ENCODE measurements at places on chromosomes 13 and 19.

DNA sequence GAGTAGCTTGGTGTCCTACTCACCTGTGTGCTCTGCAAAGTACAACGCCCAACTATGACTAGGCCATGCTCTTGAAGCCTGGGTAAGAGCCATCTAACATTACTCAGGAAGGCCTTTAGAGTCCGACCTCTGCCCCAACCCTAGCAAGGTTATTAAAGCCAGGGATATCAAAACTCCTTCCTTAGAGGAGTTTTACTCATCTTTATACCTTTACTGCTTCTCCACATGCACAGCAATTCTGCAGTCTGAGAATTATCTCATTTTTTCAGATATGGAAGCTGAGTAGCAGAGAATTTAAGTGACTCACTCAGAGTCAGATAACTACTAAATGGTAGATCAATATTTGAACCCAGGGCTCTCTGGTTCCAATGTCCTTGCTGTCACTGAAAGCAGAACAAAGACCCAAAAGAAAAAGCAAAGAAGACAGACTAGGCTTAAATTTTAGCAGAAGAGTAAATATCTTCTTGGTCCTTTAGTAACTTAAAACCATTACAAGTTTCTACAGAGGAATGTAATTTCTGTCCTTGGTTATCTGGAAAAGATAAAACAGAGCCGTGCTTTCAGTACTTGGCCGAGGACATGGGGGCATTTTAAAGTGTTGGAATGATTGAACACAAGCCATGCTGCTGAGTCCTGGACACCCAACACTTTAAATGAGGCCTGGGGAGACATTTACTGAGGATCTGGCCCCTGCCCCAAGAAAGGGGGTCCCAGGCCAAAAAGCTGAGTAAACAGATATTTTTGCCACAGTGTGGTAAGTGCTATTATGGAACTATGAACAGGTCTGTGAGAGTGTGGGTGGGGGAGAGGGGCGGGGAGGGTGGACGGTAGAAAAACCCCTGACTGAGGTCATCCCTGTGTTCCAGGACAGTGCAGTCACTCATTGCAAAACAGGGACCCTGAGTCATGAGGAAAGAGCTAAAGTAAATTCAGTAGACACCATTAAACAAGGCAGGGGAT, 18.4 kb upstream of the KPNA3 start:
- peak; percentile 4 for DNase-seq

DNA sequence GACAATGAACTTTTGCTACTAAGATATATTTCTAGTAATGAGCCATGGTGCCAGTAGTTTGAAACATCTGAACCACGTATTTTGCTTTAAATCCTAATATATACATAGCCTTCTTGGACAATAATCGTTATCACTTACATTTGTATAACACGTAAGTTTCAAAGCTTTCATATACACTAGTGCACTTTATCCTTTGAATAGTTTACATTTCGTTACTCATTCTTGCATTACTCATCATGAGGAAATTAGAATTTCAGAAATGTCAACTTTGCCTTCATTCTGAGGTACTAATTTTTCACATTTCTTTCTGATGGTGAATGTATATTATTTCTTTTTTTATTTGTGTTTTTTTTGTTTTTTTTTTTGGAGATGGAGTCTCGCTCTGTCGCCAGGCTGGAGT, 5.8 kb downstream of the KBTBD7 start:
- DNase-seq, result peak; percentile 5

DNA sequence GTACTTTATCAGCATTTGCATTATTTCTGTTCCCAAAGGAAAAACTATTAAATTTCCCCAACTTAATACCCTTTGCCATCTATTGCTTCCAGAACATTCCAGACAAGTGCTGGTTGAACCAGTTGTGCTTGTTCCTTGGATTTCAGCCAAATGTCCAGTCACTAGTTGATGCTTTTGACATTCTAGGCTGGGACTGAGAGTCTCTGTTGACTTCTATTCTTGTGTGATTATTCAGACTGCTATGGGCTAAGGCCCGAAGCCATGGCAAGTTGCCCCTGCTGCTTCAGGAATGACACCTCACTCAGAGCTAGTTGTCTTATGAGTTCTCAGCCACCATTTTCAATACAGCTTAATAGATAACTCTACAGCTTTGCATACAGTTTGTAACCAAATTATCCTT, 458.1 kb upstream of the ARGLU1 start:
- peak; percentile 57 for DNase-seq

DNA sequence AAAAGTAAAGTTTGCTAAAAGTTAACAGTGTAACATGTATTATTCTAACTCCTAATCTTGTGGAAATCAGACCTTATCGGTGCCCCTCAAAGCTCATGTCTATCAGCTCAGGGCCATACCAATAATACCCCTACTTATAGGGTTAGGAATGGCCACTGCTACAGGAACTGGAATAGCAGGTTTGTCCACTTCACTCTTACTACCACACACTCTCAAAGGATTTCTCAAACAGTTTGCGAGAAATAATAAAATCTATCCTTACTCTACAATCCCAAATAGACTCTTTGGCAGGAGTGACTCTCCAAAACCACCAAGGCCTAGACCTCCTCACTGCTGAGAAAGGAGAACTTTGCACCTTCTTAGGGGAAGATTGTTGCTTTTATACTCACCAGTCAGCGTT, 1677.7 kb downstream of the OLFM4 start:
- no peak for DNase-seq

DNA sequence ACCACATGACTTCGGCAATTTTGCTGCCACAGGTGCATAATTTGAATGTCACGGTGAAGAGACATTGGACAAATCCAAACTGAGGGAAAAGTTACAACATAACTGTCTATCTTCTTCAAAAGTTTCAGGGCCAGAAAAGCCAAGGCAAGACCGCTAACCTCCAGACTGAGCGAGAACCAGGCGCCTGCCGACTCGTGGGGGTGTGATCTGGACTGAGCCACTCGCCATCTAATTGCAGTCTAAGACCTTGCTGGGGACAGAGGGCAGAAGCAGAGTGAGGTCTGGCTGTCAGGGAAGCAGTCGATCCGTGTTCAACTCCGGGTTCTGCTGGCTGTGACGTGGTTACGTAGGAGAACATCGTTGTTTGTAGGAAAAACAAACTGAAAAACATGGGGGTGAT, 88.6 kb downstream of the SPACA7 start:
- no peak for DNase-seq

DNA sequence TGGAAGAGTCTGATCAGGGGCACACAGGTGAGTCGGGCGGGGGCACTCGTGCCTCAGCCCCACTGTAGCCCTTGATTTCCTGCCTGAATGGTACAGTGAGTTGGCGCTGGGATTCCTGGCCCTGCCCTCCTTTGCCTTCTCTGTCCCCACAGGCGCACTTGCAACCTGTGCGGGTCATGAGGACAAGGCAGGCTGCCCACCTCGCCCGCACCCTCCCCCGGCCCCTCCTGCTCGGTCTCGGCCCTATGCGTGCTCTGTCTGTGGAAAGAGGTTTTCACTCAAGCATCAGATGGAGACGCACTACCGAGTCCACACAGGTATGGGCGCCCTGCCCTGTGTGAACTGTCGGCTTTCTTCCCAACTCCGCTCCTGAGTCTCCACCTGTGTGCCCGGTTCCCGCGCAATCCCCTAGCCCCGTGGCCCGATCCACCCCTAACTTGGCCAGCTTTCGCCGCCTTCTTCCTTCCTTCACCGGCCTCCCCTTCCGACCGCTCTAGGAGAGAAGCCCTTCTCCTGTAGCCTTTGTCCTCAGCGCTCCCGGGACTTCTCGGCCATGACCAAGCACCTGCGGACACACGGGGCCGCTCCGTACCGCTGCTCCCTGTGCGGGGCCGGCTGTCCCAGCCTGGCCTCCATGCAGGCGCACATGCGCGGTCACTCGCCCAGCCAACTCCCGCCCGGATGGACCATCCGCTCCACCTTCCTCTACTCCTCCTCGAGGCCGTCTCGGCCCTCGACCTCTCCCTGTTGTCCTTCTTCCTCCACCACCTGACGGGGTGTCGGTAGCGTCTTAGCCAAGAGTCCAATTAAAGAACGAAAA, 1.6 kb upstream of the KMT2B start:
- DNase-seq, result peak; percentile 22

GRCh38 chr19:43687660-43687997, 17.7 kb upstream of the PLAUR start:
- DNase-seq, result no peak

GRCh38 chr19:3284759-3285646, 60.5 kb downstream of the CELF5 start:
- DNase-seq, result peak; percentile 44

DNA sequence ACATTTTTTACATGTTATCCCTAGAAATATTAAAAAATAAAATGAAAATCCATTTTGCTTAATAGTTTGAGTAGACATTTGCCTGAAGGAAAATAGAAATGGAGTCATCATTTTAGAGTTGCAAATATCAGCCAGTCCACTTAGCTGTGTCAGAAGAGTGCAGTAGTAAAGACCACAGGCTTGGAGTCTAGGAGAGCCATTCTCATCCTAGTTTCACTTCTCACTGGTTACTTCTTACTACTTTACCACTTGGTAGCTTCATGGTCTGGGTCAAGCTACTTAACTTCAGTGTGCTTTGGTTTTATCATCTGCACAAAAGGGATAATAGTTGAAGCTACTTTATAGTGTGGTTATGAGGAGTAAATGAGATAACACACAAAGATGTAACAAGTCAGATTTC, 286.5 kb upstream of the NBEA start:
- DNase-seq, result no peak

DNA sequence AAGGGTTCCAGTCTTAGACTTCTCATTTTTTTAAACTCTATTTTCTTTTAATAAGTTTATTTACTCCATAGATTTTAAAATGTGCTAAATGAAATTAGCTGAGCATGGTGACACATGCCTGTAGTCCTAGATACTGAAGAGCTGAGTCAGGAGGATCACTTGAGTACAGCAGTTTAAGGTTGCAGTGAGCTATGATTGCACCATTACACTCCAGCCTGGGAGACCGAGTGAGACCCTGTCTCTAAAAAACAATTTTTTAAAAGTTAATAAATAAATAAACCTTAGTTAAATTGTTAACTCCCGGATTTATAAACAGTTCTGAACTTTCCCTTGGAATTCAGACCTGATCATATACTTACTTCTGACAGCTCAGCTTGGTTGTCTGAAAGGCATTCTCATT, 32.5 kb downstream of the PCDH20 start:
- no peak for DNase-seq

- no peak for DNase-seq
Measured at GRCh38 chr19:41866284-41866683, 6.2 kb downstream of the RPS19 start.

- no peak for DNase-seq
Measured at GRCh38 chr13:76516586-76516985, 369.6 kb downstream of the KCTD12 start.

DNA sequence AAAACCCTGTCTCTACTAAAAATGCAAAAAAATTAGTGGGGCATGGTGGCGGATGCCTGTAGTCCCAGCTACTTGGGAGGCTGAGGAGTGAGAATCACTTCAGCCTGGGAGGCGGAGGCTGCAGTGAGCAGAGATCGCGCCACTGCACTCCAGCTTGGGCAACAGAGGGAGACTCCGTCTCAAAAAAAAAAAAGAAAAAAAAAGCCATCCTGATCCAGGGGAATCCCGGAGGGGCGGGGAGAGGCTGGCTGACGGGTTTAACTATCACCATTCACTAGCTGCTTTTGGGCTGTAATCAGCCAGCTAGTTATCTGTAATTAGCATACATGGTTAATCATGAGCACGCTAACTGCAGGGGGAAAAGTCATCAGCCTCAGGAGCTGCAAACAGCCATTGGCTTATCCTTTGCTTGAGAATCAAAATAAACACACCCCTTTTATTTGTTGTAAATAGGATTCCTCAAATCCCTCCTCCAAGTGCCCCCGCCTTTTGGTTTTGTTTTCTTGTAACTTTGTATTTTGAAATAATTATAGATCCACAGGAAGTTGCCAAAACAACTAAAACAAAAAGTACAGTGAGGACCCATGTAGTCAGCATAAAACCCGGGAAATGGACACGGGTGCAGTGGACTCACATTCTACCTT, 9.6 kb downstream of the FSD1 start:
- DNase-seq, result no peak

- no peak for DNase-seq
Measured at GRCh38 chr13:28624707-28625432, 34.1 kb upstream of the POMP start.

DNA sequence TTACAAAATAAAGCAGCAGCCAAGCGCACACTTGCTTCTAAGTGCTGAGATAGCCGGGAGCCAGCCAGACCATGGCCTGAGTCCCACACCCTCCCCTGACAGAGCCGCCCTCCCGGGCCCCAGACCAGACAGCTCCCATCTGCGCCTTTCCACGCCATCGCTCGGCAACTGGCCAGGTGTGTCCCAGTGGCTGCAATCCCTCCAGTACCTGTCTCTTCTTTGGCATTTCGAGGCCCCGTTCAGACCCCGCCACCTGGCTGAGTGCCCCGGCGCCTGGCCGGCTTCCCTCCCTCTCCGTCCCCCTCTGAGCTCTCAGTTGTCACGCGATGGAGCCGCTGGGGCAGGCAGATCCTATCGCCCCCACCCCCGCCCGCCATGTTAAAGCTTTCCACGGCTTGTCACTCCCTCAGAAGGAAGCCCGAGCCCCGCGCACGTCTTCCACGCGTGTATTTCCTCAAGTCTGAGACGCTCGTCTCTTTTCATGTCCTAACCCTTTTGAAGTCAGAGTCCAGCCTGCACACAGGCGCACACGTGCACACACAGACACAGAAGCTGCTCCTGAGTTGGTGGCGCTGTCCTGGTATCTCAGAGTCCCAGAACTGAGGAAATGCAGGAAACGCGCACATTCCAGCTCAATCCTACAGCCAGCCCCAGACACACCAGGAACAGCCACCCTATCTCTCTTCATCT, 7.9 kb downstream of the MLLT1 start:
- DNase-seq, result peak; percentile 89

DNA sequence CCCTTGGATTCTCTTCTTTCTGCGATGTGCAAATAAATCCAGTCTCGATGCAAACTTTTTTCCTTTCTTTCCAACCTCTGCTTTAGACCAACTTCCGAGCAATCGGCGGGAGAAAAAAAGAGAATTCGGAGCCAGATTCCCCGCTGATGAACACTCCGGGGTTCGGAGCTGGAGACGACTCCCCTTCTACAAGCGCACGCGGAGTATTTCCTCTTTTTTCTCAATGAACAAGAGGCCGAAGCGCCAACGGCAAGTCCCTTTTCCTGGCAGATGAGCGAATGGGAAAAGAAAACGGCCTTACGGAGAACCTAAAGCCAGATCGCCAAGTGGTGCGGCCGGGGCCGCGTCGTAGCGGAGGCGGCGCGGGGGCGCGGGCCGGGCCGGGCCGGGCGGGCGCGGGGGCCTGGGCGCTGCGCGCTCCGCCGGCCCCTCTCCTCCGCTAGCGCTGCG, 250 bp downstream of the SPRY2 start:
- DNase-seq, result peak; percentile 64

- no peak for DNase-seq
Measured at GRCh38 chr13:109875746-109876145, 89.4 kb upstream of the IRS2 start.

- DNase-seq, result peak; percentile 14
Measured at GRCh38 chr13:86572115-86572514, 772.9 kb upstream of the SLITRK6 start.

GRCh38 chr19:32104850-32105235, 240.6 kb upstream of the ZNF507 start:
- no peak for DNase-seq

- DNase-seq, result peak; percentile 22
Measured at GRCh38 chr19:42683917-42684513, 56.3 kb downstream of the PSG3 start.

GRCh38 chr13:26719356-26719945, 41.1 kb downstream of the GPR12 start:
- DNase-seq, result peak; percentile 4

GRCh38 chr19:28655054-28655453, 557.9 kb downstream of the UQCRFS1 start:
- DNase-seq, result no peak

GRCh38 chr19:1105008-1105872, 1.4 kb downstream of the GPX4 start:
- peak; percentile 23 for DNase-seq
